ENCODE measurements at places on chromosomes 12 and 14.

DNA sequence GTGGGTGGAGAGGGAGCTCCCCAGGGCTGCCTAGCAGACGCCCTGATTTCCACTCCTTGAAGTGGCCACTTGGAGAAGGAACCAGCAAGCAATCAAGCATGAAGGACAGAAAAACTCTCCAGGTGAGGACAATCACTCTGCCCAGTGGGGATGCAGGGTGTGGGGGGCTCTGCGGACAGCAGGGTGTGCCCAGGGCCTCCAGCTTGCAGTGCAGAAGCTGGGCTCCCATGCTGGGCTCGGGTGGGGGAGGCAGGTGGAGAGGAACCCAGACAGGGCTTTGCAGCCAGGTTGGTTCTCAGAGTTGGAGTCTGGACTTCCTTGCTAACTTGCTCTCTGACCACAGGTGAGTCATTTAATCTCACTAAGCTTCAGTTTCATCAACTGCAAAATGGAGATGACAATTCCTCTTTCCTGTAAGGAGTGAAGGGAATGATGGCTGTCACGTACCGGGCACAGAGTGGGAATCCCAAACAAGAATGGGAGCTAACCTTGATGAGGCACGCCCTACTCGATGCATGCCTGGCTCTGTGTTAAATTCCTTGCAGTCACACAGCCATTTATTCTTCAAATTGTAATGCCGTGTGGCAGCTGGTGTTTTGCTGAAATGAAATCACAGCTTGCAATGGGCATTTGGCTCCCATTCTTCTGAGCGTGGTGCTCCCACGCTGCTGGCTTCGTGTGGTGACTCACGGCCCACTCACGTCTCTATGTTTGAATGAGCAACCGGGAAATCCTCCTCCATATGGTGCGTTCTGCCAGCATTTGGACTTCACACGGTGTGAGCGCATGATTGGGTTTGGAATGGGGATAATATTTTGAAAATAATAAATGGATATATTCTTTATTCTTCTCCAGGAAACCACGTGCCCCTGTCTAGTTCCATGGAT is 75.2 kb downstream of the PRIMA1 start:
- no peak for DNase-seq

- DNase-seq, result no peak
Measured at GRCh38 chr12:46158501-46158900, 110.3 kb downstream of the SLC38A1 start.

GRCh38 chr14:79426103-79426755 is 785.1 kb downstream of the DIO2 start:
- no peak for DNase-seq

- no peak for DNase-seq
Measured at GRCh38 chr12:1643905-1644533, 15.0 kb downstream of the WNT5B start.

DNA sequence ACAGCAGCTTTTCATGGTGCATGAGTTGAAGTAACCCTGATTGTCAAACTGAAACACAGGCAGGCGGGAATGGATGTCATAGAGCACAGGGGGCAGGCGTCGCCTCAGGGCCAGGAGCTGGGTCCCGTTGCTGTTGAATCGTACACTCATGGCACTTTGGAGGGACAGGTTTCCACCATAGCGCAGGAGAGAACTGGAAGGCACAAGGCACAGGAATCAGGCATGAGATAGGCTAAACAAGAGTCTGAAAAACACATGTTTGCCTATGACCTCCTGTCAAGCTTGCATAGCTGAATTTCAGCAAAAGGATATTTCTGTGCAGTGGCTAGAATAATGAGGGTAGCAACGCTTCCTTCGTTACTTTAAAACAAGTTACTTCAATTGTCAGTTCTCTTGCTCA is 61.2 kb downstream of the DCAF5 start:
- no peak for DNase-seq
